ENCODE measurements at places on chromosomes 6 and 20.

- no peak for DNase-seq
Measured at GRCh38 chr6:14912226-14912625, 333.6 kb upstream of the JARID2 start.

DNA sequence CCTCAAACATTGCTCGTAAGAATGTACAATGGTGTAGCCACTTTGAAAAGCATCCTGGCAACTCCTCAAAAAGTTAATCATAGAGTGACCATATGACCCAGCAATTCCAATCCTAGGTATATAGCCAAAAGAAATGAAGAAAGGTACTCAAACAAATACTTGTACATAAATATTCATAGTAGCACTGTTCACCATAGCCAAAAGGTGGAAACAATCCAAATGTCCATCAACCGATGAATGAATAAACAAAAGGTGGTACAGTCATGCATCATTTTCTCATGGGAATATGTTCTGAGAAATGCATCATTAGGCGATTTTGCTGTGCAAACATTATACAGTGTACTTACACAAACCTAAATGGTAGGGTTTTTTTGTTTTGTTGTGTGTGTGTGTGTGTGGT lies 74.4 kb upstream of the TBC1D7 start:
- no peak for DNase-seq

DNA sequence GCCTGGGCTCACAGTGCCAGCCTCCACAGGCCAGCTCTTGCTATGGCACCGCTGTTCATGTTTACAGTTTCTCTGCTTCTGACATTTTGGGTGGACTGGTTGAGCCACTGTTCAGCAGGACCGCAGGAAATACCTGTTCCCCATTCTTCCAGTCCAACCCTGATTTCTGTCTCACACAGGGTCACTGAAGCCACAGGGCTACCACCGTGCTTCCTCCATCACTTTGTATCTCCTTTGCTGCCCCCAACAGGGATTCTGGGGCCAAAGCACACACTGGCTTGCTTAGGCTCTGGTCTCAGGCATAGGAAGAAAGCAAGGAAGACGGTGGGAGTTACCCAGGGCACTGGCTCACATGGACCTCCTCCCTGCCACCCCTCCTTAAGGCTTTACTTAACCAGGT lies 164.5 kb downstream of the UNC5CL start:
- peak; percentile 32 for DNase-seq

- DNase-seq = no peak
Measured at GRCh38 chr20:38325905-38326304, 20.4 kb upstream of the LBP start.

- DNase-seq = no peak
Measured at GRCh38 chr20:8842525-8842924, 226.4 kb upstream of the PLCB4 start.

DNA sequence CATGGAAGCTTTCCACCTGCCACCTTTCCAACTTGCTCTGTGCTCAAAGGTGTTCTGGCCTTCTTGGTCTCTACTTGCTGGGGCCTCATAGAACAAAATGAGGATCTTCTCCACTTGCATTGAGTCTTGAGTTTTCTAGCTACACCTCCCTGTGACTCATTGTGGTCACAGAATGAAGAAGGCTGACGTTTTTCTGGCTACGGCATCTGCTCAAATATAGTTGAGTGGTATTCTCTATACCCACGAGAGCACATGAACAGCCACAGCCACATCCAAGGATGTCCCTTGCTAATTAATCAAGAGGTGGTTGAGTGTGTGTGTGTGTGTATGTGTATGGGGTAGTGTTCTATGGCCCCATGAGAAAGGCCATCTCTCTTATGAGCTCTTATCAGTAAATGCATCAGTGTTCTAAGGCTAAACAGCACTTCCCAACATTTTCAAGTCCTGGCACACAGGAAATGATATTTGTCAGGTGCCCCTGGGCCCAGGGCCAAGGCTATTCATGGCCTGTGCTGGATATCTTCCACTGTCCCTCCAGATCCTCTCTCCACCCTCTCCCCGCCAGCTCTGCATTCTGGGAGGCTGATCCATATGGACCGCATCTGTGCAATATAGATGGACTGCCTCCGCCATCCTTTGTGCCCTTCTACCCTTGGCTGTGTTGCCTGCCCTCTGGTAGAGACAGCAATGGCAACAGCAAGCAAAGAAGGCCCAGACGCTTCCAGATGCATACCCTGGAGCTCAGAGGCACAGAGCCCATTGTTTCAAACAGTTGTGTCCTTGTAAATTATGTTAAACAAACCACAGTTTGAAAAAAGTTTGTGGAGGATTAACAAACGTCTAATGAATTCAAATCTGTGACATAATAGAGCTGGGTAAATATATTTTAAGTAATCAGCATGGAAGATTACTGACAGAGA lies 150.2 kb downstream of the LRFN2 start:
- no peak for DNase-seq

DNA sequence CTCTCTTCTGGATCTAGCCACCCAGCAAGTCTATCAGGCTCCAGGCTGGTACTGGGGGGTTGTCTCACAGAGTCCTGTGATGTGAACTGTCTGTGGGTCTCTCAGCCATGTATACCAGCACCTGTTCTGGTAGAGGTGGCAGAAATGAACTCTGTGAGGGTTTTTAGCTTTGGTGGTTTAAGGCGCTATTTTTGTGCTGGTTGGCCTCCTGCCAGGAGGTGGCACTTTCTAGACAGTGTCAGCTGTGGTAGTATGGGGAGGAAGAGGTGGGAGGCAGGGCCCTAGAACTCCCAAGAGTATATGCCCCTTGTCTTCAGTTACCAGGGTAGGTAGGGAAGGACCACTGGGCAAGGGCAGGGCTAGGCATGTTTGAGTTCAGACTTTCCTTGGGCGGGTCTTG lies 75.8 kb downstream of the SNAP91 start:
- DNase-seq = no peak

GRCh38 chr6:33984466-33985312 lies 161.2 kb downstream of the GRM4 start:
- DNase-seq = no peak

GRCh38 chr6:150492507-150492906 lies 107.2 kb upstream of the PLEKHG1 start:
- DNase-seq = no peak

DNA sequence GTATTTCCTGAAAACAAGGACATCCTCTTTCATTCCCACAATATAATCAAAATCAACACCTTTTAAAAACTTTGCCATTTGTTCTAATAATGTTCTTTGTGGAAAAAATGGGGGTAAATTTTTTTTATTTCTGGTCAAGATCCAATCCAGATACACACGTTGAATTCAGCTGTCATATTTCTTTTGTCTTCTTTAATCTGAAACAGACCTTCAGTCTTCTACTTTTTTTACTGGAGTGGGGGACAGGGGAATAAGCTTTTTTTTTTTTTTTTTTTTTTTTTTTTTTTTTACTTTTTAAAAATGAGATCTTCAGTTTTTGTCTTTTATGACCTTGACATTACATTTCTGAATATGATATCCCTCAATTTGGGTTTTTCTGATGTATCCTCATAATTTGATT lies 69.1 kb downstream of the SCAND1 start:
- DNase-seq = no peak

DNA sequence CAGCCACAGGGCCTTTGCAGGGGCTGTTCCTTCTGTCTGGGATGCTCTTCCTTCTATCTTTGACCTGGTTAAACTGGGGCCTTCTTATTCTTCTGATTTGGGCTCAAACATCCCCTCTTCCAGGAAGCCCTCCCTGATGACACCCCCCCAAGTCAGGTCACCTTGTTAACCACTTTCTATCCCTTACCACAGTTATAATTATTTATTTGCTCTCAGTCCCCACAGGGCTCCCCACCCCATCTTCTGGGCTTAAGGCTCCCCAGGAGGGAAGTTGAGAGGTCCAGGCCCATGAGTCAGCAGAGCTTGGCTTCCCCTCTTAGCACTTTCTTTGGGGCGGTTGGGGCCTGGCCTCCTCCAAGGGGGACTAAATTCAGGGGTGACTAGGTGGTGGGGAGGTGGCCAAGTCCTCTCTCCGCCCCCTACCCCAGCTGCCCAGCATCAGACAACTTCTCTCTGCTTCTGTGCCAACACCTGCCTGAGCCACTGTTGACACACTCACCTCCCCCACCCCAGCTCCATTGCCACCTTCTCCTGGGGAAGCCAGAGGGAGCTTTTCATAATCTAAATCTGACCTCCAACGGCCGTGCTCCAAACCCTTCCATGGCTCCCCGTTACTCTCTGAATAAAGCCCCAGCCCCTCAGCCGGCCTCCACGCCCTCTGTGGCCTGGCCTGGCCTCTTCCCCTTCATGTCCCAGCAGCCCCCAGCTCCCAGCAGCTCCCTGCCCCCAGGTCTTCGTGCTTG lies 70.0 kb downstream of the CEBPB start:
- DNase-seq = no peak

- DNase-seq = no peak
Measured at GRCh38 chr6:140956571-140957369, 1176.0 kb upstream of the GJE1 start.

- no peak for DNase-seq
Measured at GRCh38 chr6:153858529-153858928, 180.5 kb upstream of the OPRM1 start.

- no peak for DNase-seq
Measured at GRCh38 chr6:51495096-51495495, 592.3 kb downstream of the PKHD1 start.

GRCh38 chr20:20970841-20971240 lies 135.3 kb downstream of the LINC00237 start:
- no peak for DNase-seq

DNA sequence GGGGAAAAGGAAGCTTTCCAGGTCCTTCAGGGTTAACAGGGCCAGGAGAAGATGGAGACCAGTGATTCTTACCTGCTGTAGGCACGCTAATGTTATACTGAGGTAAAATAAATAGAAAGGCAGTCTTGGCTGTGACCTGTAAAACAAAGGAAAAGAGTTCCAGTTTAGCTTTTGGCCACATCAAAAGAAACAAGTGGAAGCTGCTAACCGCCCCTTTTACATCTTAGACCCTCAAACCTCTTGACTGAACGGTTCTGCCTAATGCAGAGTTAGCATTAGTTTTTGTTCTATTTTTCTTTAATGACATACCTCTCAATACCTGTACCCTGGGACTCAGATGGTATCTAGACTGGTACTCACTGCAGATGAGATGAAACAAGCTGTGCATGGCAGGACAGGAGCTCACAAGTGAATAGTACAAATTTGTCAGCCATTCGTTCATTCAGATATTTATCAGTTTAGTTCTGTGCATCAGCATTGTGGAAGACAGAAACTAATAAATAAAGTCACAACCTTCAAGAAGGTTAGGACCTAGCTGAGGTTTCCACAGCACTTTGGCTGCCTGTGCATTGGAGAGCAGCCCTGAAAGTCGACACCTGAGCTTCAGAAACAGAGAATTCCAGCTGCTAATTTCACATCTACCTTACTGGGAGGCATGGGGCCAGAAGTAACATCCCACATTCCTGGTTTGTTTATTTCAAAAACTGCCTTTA lies 41.0 kb downstream of the TRAM2 start:
- no peak for DNase-seq
